SW 1271 (cell line): ENCODE measurements at places on chromosomes 1 and 21.

DNA sequence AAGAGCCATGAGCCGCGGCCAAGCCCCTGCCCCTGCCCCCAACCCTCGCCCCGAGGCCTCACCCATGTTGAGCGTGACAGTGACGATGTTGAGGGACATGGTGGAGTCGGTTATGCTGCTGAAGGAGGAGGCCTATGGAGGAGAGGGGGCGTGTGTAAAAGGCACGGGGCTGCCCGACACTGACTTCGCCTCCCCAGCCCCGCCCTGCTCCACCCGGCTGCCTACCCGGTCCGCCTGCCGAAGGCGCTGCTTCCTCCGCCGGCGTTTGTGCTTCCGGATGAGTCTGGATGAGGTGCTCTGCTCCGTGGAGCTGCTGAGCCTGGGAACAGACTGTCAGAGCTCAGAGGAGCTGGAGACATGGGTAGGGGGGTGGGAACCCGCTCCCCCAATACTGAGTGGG, 9.0 kb downstream of the DVL1 start:
- no peak for DNase-seq

DNA sequence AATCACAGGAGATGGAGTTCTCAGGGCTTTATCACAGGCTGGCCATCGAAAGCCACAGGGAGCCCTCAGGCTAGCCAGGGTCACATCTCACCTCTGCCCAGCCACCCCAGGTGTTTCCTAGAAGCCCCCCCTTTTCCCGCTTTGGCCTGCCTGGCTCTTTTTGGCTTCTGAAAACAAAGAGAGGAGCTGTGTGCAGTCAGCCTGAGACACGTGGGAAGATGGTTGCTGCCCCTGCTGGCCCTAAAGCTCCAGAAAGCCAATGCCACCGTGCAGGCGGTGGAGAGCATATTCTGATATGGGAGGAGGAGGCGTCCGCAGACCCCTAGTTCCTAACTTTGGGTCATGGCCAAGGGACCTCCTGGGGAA, 18.7 kb upstream of the LBR start:
- no peak for DNase-seq

- no peak for DNase-seq
Observed at GRCh38 chr1:107009281-107009680, 47.2 kb upstream of the PRMT6 start.

GRCh38 chr1:175186433-175187160, 6.0 kb downstream of the KIAA0040 start:
- DNase-seq: no peak

- no peak for DNase-seq
Observed at GRCh38 chr1:154703170-154703569, 95.2 kb upstream of the ADAR start.

DNA sequence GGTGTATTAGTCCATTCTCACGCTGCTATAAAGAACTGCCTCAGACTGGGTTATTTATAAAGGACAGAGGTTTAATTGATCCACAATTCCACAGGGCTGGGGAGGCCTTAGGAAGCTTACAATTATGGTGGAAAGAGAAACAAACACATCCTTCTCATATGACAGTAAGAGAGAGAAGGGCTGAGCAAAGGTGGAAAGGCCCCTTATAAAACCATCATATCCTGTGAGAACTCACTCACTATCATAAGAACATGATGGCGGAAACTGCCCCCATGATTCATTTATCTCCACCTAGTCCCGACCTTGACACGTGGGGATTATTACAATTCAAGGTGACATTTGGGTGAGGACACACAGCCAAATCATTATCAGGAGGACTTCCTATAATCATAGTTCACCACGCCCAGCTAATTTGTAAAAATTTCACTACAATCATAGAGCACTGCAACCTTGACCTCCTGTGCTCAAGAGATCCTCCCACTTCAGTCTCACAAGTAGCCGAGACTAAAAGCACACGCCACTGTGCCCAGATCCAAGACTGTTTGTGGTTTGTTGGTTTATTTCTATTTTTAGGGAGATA, 164.9 kb downstream of the RERE start:
- no peak for DNase-seq

DNA sequence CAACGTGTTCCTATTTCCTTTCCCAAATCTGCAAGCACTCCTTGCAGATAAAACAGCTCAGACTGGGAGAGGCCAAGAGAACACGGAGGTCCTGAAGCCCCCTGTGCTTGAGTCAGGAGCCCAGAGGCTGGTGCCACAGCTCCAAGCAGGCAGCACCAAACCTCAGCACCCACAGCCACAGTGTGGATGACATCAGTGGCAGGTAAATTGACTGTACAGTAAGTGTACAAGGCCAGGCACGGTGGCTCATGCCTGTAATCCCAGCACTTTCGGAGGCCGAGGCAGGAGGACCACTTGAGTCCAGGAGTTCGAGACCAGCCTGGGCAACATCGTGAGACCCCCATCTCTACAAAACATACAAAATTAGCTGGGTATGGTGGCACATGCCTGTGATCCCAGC, 1.9 kb upstream of the COL6A1 start:
- no peak for DNase-seq

GRCh38 chr1:37629008-37629407, 5.7 kb downstream of the RSPO1 start:
- no peak for DNase-seq

GRCh38 chr1:100799954-100800612, 80.5 kb downstream of the VCAM1 start:
- no peak for DNase-seq

GRCh38 chr1:87791931-87792740, 463.5 kb downstream of the LMO4 start:
- no peak for DNase-seq

- no peak for DNase-seq
Observed at GRCh38 chr1:211788626-211789025, 41.9 kb downstream of the LPGAT1 start.

DNA sequence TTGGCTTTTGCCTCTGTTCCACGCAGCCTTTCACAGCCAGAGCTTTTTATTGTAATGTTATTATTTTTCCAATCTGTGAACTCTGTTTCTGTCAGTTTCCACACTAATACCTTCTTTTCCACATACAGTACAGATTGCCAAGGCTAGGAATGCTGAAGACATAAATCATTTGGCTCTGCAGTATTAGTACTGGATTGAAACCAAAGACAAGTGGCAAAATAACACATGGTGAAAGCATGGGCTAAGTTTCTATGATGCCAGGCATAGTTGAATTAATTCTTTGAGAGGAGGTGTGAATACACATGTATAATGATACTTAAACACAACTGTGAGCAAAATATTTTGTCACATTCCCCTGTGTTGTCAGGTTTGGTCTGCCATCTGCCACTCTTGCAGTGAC, 73.5 kb downstream of the TMEM200B start:
- DNase-seq: no peak

- no peak for DNase-seq
Observed at GRCh38 chr1:5621692-5622091, 370.5 kb downstream of the NPHP4 start.

GRCh38 chr1:64097859-64098258, 105.6 kb upstream of the UBE2U start:
- no peak for DNase-seq

GRCh38 chr1:107264561-107264960, 123.7 kb downstream of the NTNG1 start:
- DNase-seq: no peak

DNA sequence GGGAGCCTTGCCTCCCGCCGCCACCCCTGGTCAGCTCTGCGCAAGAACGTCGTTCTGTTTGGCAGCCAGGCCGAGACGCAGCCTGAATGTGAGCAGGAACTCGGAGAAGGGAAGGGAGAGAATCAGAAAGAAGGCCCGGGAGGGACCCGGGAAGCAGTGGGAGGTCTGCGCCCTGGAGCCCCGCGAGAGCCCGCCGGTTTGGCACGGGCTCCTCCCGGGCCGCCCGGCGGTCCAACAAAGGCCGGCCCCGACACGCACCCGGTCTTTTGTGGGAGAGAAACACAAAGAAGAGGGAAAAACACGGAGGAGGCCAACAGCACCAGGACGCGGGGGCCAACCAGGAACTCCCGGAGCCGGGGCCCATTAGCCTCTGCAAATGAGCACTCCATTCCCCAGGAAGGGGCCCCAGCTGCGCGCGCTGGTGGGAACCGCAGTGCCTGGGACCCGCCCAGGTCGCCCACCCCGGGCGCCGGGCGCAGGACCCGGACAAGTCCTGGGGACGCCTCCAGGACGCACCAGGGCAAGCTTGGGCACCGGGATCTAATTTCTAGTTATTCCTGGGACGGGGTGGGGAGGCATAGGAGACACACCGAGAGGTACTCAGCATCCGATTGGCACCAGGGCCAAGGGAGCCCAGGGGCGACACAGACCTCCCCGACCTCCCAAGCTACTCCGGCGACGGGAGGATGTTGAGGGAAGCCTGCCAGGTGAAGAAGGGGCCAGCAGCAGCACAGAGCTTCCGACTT, 2.7 kb upstream of the OLIG2 start:
- no peak for DNase-seq

DNA sequence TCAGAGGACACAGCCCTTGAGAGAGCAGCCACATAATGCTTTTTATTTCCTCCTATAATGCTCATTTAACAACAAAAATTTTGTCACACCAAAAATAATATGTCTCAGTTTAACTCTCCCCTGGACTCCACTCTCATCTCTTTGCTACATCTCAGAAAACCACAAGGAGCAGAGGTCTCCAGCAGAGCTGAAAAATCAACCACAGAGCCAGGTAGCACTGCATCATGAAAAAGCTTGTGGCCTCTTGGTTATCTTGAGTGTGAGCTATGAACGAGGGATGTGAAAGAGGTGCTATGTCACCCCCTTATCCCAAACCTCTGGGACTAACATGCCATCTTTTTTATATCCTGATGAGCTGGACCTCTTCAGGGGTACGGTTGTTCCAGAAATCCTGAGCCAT, 44.4 kb downstream of the KCNH1 start:
- no peak for DNase-seq

DNA sequence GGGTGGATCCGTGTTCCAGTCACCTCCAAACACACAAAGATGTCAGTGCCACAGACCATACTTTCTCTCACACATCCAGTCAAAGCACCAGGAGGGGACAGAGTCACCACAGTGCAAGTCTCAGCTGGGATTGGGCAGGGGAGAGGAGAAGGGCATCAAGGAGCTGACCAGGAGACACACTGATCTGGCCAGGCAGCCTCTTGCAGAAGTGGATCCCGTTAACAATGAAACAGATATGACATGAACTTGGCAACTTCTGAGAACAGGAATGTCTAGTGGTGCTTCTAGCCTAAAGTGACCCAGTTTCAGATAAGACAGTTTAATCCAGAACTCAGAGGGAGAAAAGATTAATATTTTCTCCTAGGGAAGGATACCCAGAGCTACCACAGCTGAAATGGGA, 71.0 kb downstream of the HIVEP3 start:
- DNase-seq: no peak

DNA sequence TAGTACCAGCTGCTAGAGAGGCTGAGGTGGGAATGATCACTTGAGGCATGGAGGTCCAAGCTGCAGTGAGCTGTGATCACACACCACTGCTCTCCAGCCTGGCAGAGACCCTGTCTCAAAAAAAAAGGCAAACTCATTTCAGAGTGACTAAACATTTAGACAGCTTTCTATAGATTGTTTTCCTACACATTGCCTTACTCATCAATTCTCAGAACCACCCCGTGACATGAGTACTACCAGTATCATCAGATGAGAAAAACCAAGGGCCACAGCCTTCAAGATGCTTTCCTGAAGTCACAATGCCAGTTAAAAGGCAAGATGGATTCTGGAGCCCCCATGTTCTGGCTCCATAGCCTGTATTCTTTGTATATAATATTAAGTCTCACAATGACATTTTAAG, 22.4 kb upstream of the SMPDL3B start:
- DNase-seq: no peak

- no peak for DNase-seq
Observed at GRCh38 chr1:41200728-41201127, 41.4 kb downstream of the SCMH1 start.

DNA sequence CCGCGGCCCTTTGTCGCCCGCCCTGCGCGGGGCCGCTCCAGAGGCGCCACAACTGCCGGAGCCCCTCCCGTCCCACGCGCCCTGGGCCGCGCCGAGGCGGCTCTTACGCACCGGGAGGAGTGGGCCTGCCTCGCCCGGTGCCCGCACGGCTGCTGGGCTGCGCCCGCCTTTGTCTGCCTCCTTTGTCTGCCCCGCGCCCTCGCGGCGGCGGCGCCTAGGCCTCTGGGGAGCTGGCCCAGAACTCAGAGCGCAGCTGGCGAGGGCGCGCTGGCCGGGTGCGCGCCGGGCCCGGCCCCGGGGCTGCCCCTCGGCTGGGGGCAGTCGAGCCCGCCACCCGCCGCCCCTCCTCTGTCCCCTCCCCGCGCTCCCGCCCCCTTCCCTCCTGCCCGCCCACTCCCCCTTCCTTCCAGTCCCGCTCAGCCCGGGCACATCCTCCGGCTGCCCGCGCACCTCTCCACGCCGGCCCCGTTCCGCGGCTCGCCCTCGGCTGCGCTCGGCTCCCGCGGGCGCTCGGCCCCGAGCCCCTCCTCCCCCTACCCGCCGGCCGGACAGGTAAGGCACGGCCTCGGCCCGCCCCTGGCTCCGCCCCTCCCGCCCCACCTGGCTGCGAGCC, at the start of gene DRAXIN:
TSS of gene DRAXIN (plus strand) at position 409 of the 613 bp plus-strand sequence. CDS start 14,549 bp downstream, outside the sequence.
- no peak for DNase-seq

DNA sequence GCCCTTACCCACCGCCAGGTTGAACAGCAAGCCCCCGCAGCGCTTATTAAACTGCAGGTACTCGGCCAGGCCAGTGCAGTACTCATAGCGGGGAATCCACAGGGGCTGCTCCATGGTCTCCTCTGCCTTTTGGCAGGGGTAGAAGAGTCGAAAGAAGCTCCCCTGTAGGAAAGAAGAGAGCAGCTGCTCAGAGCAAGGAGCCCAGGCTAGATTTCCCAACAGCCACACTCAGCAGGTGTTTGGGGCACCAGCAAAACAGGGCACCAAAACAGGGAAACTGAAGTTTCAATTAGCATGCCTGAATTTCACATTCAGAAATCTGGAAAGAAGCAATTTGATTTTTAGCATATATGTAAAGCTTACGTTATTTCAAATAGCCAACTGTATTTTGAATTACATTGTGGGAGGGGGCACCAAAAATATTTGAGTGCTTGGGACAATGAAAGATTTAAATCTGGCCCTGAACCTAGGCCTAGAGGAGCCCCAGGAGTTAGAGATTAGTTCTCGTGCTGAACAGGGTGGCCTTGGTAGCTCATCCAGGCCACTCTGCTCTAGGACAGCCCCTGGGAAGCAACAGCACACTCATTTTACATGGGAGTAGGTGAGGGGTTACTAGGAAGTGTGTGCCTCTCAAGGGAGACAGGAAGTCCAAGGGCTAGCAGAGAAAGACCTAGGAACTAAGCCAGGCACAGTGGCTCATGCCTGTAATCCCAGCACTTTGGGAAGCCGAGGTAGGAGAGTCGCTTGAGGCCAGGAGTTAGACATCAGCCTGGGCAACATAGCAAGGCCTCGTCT, 8.2 kb downstream of the PAFAH2 start:
- no peak for DNase-seq

GRCh38 chr1:203275656-203276272, 29.6 kb upstream of the BTG2 start:
- DNase-seq: no peak

GRCh38 chr1:31944205-31945089, 6.3 kb upstream of the PTP4A2 start:
- no peak for DNase-seq

DNA sequence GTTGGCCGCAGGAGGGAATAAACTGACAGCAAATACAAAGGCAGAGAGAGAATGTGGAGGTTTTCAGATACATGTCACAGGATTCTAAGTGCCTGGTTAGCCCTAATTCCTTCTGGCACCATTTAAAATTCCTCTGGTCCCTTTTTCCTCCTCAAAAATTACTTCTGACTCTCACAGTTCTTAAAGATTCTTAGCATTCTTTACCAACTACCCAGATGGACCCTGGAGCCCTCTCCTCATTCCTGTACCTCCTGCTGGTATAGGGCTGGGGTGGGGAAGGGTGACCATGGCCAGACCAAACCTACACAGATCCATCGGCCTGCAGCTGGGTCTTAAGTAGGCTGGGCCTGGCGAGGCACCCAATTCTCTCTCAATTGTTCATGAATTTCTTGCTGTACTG, 7.2 kb downstream of the MKNK1 start:
- DNase-seq: no peak
